SK-N-SH (cell line): ENCODE measurements at places on chromosomes 5 and 9. TPM values are rescaled to one million over a fixed set of nuclear protein-coding genes. Genes with fewer than 3 reads are reported as not detected.
A peak's percentile ranks its signal among the peaks of the same experiment; 100 is the strongest.

DNA sequence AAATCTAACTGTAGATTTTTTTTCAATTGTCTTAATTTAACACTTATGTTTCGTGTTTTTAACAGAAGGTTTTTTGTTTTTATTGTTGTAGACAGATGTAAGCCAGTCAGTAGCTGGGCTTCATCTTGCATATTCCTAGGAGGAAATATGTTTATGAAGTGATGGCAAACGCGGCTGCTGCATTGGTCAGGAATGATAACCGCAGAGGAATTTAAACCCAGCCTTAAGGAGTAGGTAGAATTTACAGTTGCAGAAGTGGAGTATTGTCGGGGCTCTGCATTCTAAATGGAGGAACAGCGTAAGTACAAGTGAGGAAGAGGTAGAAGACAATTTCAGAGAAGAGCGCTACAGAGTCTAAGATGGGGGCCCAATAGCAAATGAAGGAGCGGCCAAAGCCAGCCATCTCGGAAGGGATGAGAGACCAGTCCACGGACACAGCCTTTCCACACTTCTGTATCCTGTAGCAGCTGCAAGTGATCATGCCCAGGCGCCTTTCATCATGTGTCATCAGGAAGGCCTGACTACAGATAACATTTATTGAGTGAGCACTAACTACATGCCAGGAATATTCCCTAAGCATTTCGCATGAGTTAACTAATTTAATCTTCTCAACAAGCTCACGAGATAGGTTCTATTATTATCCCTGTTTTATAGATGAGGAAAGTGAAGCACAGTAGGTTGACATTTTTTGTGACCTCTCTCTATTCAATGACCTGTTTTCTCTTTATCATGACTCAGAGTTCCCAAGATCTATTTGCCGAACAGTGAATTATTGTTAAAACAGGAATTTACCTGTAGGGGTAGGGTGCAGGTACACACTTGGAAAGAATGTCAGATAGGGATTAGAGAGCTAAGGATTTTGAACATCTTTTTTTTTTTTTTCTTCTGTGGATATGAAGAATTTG is 38.1 kb downstream of the CMYA5 start:
- H3K4me1 ChIP-seq = no peaks in the 10 kb centered on the region
- DNase-seq = no peak
- H3K4me3 ChIP-seq = no peak overlapping the region
- H3K36me3 ChIP-seq = no peaks in the 10 kb centered on the region
- H3K27me3 ChIP-seq = no peaks in the 10 kb centered on the region
- no peak overlapping the region for H3K27ac ChIP-seq

DNA sequence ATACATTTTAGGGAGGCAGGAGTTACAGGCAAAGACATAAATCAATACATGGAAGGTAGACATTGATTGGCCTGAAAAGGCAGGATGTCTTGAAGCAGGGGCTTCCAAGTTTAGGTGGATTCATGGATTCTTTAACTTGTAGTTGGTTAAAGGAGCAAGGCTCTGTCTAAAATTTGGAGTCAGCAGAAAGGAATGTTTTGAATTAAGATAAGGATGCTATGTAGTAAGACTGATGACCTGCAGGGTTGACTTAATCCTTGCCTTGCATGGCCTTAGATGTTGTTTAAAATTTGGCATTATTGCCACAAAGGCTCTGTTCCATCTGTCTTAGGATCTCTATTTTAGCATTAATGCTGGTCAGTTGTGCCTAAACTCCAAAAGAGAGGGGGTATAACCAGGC is 171.3 kb downstream of the C5orf15 start:
- no peak overlapping the region for H3K27ac ChIP-seq
- H3K36me3 ChIP-seq = no peaks in the 10 kb centered on the region
- peaks cover 9% of the 10 kb centered on the region; the same call in 1 of the 2 replicates for H3K4me1 ChIP-seq

RPL37 gene
- polyA plus RNA-seq = 297 and 465 TPM in 2 replicates

DNA sequence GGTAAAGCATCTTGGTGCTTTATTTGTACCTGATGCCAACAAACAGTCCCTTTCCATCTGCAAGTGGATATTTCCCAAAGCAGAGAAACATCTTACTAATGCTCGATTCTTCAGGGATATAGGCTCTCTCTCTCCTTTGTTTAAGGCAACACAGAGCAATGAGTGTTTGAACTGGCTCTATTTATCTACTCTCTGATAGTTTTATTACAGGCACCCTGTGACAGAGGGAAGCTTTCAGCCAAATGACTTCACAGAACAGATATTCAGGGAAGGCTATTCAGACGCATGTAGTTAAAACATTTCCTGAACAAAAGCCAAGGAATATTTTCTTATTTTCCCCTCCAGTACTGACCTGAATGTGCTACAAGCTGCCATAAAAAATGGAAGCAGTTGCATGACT is 141.8 kb downstream of the YIPF5 start:
- no peaks in the 10 kb centered on the region for H3K27me3 ChIP-seq
- peaks cover 41% of the 10 kb centered on the region for H3K4me1 ChIP-seq
- no peaks in the 10 kb centered on the region for H3K36me3 ChIP-seq
- H3K4me3 ChIP-seq = peak overlapping the region; percentile 12; the same call in 1 of the 2 replicates

- no peak for DNase-seq
- H3K27ac ChIP-seq = no peak overlapping the region
- no peaks in the 10 kb centered on the region for H3K27me3 ChIP-seq
- no peaks in the 10 kb centered on the region for H3K36me3 ChIP-seq
- H3K4me1 ChIP-seq = no peaks in the 10 kb centered on the region
These were observed 212.5 kb downstream of the RAB3C start for GRCh38 chr5:58795327-58795726.

- H3K36me3 ChIP-seq = no peaks in the 10 kb centered on the region
- DNase-seq = peak; percentile 22
- H3K27ac ChIP-seq = no peak overlapping the region
- H3K4me1 ChIP-seq = no peaks in the 10 kb centered on the region
- H3K27me3 ChIP-seq = no peaks in the 10 kb centered on the region
These were observed 224.0 kb downstream of the SPOCK1 start for GRCh38 chr5:137275083-137275482.

CDHR2 gene
- 0.02 TPM in 1 of 2 replicates, not detected in the other for polyA plus RNA-seq

CAVIN4 gene
- 0.54 and 0.73 TPM in 2 replicates for polyA plus RNA-seq

- H3K4me3 ChIP-seq = no peak overlapping the region
- H3K27ac ChIP-seq = no peak overlapping the region
- H3K36me3 ChIP-seq = no peaks in the 10 kb centered on the region
- no peaks in the 10 kb centered on the region; the same call in 1 of the 2 replicates for H3K27me3 ChIP-seq
- no peaks in the 10 kb centered on the region for H3K4me1 ChIP-seq
- DNase-seq = no peak
These were observed 174.5 kb downstream of the CFAP90 start for GRCh38 chr5:7676455-7676854.

DNA sequence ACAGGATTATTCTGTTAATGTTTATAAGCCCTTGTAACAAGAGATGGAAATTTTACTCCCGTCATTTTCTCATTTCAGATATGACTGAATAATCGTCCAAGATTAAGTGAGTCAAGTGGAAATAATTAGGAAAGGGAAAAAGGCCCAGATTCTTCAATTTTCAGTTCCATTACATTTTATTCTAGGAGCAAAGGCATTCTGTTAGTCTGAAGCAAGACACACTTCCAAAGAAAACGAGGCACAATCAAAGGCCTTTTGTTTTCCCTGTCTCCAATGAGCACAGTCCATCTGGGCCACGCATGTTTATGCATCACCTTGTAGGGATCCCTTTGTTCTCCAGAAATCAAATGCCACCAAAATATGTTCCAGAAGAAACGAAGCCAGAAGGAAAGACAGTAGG is 382.9 kb upstream of the RFX3 start:
- no peaks in the 10 kb centered on the region for H3K27me3 ChIP-seq
- H3K4me1 ChIP-seq = peaks cover 59% of the 10 kb centered on the region
- H3K4me3 ChIP-seq = no peak overlapping the region
- H3K27ac ChIP-seq = peak overlapping the region; percentile 78

ADAMTS2 gene
- polyA plus RNA-seq = 0.12 and 0.57 TPM in 2 replicates

DNA sequence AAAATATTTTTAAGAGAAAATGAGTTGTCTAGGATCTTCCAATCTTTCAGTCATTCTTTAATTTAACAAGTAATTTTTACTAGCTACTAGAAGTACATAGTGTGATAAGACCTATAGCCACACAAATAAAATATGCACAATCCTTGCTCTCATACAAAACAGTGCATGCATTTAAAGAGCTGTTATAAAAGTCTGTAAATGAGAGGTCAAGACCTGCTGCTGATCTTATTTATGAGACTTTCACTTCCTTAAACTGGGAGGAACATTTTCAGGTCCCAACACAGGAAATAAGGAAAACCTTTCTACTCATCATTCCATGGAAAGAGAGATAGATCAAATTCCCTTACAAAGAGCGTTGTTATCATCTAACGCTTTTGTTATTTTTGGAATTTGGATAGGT is 54.2 kb upstream of the PAM start:
- no peaks in the 10 kb centered on the region for H3K27me3 ChIP-seq
- H3K27ac ChIP-seq = no peak overlapping the region
- no peak for DNase-seq
- H3K4me1 ChIP-seq = no peaks in the 10 kb centered on the region
- H3K36me3 ChIP-seq = no peaks in the 10 kb centered on the region

- no peak overlapping the region for H3K27ac ChIP-seq
- H3K4me3 ChIP-seq = no peak overlapping the region
- peaks cover 10% of the 10 kb centered on the region; the same call in 1 of the 2 replicates for H3K27me3 ChIP-seq
- no peak for DNase-seq
These were observed 34.3 kb downstream of the FAT2 start for GRCh38 chr5:151556806-151557205.

GRCh38 chr9:16436545-16436944 is 433.9 kb downstream of the BNC2 start:
- DNase-seq = no peak
- no peak overlapping the region for H3K4me3 ChIP-seq
- no peaks in the 10 kb centered on the region for H3K27me3 ChIP-seq
- H3K36me3 ChIP-seq = peaks cover 19% of the 10 kb centered on the region
- no peak overlapping the region for H3K27ac ChIP-seq
- H3K4me1 ChIP-seq = peaks cover 2% of the 10 kb centered on the region; the same call in 1 of the 2 replicates

SPATA31A3 gene
- polyA plus RNA-seq = not detected in 2 replicates

ADGRD2 gene
- polyA plus RNA-seq = 0.05 and 0.10 TPM in 2 replicates

SNX18 gene
- 4.3 and 4.6 TPM in 2 replicates for polyA plus RNA-seq

DNA sequence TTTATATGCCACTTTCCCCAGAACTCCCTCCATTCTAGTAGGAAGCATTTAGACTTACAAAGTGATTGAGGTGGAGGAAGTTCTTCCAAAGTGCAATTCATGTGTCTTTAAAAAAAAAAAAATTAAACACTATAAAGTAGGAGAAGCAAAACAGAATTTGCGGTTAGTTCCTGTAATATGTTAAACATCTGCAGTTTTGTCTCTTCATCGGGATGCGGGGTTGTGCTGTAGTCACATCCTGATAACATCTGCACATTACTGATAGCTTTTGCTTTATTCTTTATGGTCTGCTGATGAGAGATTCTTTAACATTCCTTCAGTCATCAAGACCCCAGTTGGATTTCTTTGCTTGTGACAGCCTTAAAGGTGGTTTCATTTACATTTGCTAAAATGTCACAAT is 694.3 kb downstream of the NR2F1-AS1 start:
- no peak overlapping the region for H3K4me3 ChIP-seq
- no peak overlapping the region for H3K27ac ChIP-seq
- H3K27me3 ChIP-seq = no peaks in the 10 kb centered on the region
- H3K36me3 ChIP-seq = no peaks in the 10 kb centered on the region

- H3K27me3 ChIP-seq = no peaks in the 10 kb centered on the region
- peak overlapping the region; percentile 93 for H3K27ac ChIP-seq
- H3K4me3 ChIP-seq = no peak overlapping the region; the same call in 1 of the 2 replicates
- peaks cover 10% of the 10 kb centered on the region for H3K4me1 ChIP-seq
- DNase-seq = no peak
- no peaks in the 10 kb centered on the region for H3K36me3 ChIP-seq
These were observed 65.2 kb downstream of the ZNF366 start for GRCh38 chr5:72441862-72442540.

DNA sequence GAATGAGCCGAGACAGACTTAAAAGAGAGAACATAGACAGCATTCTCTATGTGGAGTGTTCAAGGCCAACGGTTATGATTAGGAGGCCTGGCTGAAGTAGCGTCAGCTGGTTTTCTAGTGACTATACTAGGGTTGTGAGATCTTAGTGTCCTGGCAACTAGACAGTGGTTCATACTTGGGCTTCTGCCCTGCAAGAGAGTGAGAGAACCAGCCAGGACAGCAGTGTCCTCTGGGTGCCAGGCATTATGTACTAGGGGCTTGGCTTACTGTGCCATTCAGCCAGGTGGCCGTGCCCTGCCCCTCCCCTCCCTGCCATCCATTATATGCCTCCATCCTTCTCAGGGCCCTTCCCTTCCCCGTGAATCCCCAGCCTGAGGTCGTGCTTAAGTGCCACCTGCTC is 56.8 kb downstream of the TRIO start:
- no peak overlapping the region for H3K4me3 ChIP-seq
- H3K4me1 ChIP-seq = peaks cover 72% of the 10 kb centered on the region; the same call in 1 of the 2 replicates
- DNase-seq = no peak
- peak overlapping the region; percentile 10; the same call in 1 of the 2 replicates for H3K27ac ChIP-seq
- peaks cover 6% of the 10 kb centered on the region for H3K36me3 ChIP-seq
- H3K27me3 ChIP-seq = no peaks in the 10 kb centered on the region

PKD2L2 gene
- 0.11 and 0.26 TPM in 2 replicates for polyA plus RNA-seq

BTNL9 gene
- not detected in 2 replicates for polyA plus RNA-seq

DNA sequence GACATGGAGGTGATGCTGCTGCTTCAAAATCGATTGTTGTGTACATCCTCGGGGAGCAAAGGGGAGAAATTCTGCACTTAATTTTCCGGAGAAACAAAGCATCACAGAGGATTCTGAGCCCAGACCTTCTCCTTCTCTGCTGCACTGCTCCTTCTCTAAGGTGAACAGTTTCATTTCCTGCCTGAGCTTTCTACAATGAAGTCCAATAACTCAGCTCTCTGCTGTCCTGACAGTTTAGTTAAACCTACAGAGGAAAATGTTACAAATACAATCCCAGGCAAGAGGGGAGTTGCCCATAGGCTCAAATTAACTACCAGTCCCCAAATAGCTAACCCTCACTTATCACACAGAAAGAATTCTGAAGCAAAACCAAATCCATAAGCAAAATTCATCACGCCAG is 206.3 kb downstream of the EFNA5 start:
- H3K36me3 ChIP-seq = no peaks in the 10 kb centered on the region
- DNase-seq = no peak
- H3K4me3 ChIP-seq = no peak overlapping the region
- no peak overlapping the region for H3K27ac ChIP-seq
- peaks cover 15% of the 10 kb centered on the region for H3K4me1 ChIP-seq

- no peaks in the 10 kb centered on the region; the same call in 1 of the 2 replicates for H3K4me1 ChIP-seq
- no peaks in the 10 kb centered on the region for H3K36me3 ChIP-seq
- H3K4me3 ChIP-seq = no peak overlapping the region
- H3K27ac ChIP-seq = peak overlapping the region; percentile 90; the same call in 1 of the 2 replicates
- no peak for DNase-seq
These were observed 56.6 kb downstream of the C6 start for GRCh38 chr5:41156739-41157138.

DRD1 gene
- polyA plus RNA-seq = 0.02 TPM in 1 of 2 replicates, not detected in the other

- H3K27ac ChIP-seq = peak overlapping the region; percentile 97
- peaks cover 13% of the 10 kb centered on the region for H3K36me3 ChIP-seq
- H3K4me1 ChIP-seq = peaks cover 7% of the 10 kb centered on the region; the same call in 1 of the 2 replicates
- no peaks in the 10 kb centered on the region for H3K27me3 ChIP-seq
- no peak for DNase-seq
- H3K4me3 ChIP-seq = peak overlapping the region; percentile 80
These were observed 1.4 kb downstream of the CDC37L1 start for GRCh38 chr9:4680750-4681149.

GABRG2 gene
- polyA plus RNA-seq = not detected in 2 replicates

ANKH gene
- 14.8 and 22.0 TPM in 2 replicates for polyA plus RNA-seq

- H3K36me3 ChIP-seq = no peaks in the 10 kb centered on the region
- H3K27me3 ChIP-seq = no peaks in the 10 kb centered on the region
- H3K27ac ChIP-seq = peak overlapping the region; percentile 19; the same call in 1 of the 2 replicates
- no peaks in the 10 kb centered on the region for H3K4me1 ChIP-seq
These were observed 12.5 kb upstream of the EXOSC2 start for GRCh38 chr9:130680836-130681768.

GRCh38 chr5:1336106-1336561 is 8.8 kb downstream of the CLPTM1L start:
- H3K36me3 ChIP-seq = peaks cover 85% of the 10 kb centered on the region
- no peak for DNase-seq
- no peaks in the 10 kb centered on the region for H3K4me1 ChIP-seq
- no peak overlapping the region for H3K4me3 ChIP-seq
- H3K27ac ChIP-seq = no peak overlapping the region

FGF1 gene
- polyA plus RNA-seq = 5.3 and 5.9 TPM in 2 replicates
